ENCODE measurements at places on chromosomes 2 and 18.

DNA sequence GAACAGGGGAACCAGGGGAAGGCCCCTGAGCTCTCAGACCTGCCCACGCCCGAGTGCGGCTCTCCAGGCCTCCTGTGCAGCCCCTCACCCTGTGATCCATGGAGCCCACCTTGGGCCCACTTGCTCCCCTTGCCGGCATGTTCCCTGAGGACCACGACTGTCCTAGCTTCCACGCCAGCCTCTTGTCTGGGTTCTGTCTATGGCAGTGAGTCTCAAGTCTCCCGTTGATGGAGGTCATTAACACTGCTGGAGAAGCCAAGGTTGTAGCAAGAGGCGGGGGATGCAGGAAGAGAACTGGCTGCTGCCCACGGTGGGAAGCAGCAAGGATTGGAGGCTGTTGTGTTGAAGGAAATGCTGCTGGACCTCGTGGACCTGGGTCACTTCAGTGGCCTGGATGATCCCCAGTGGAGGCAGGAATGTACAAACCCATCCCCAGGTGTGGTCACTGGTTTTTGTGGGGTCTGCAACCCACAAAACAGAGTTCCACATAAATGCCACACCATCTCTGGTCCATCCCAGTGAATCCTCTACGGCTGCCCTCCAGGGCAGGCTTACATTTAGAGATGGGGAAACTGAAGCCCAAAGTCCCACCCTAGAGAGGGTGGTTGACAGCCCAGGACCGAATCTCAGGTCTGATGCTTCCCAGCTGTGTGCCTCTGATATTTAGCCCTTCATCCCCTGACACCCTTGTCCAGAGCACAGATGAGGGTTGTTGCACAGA is 150.3 kb downstream of the NDUFA10 start:
- DNase-seq = no peak

- DNase-seq = no peak
Measured at GRCh38 chr2:120600335-120600734, 135.3 kb upstream of the GLI2 start.

DNA sequence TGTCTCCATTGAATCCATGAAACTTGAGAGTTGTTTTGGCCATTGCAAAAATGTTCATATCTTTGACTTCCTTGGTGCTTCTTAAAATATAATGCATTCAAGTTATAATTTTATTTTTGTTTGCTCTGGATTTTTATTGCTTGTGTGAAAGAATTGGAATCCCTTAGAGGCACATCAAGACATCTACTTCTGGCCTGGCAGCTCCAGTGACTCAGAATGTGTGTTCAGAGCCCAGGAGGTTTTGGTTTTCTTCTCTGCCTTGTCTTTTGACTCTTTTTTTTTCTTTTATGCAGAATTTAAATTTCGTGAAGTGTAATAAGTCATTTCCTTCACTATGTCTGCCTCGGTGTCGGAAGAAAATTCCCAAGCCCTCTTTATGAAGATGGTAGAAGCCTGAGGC is 180.2 kb downstream of the LTBP1 start:
- no peak for DNase-seq

GRCh38 chr2:230773039-230773773 is 60.6 kb downstream of the CAB39 start:
- no peak for DNase-seq

Measured in suppressor macrophage treated with lipopolysaccharide for 1 hour (primary cell).